ENCODE measurements at places on chromosomes 1 and 21. TPM values are rescaled to one million over a fixed set of nuclear protein-coding genes. Genes with fewer than 3 reads are reported as not detected.

KRTAP24-1 gene
- not detected for total RNA-seq

- no peak overlapping the region for H3K27ac ChIP-seq
- H3K36me3 ChIP-seq = peaks cover 30% of the 10 kb centered on the region
These were observed 8.5 kb downstream of the PYCR2 start for GRCh38 chr1:225915538-225915991.

DNA sequence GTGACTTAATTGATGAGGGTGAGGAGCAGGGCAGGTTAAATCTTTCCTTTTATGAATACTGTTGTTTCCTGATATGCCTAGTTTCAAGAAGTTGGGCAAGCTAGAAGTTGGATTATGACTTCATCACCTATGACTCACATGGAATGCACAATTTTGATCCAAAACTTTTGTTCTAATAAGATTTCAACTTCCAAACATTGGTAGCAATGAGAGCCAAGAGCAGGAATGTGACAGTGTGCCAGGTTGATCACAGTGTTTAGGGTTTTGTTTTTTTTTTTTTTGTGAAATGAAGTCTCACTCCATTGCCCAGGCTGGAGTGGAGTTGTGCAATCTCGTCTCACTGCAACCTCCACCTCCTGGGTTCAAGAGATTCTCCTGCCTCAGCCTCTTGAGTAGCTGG is 349.4 kb downstream of the DUSP10 start:
- H3K27me3 ChIP-seq = no peaks in the 10 kb centered on the region
- no peak overlapping the region for H3K4me3 ChIP-seq
- DNase-seq = no peak

DNA sequence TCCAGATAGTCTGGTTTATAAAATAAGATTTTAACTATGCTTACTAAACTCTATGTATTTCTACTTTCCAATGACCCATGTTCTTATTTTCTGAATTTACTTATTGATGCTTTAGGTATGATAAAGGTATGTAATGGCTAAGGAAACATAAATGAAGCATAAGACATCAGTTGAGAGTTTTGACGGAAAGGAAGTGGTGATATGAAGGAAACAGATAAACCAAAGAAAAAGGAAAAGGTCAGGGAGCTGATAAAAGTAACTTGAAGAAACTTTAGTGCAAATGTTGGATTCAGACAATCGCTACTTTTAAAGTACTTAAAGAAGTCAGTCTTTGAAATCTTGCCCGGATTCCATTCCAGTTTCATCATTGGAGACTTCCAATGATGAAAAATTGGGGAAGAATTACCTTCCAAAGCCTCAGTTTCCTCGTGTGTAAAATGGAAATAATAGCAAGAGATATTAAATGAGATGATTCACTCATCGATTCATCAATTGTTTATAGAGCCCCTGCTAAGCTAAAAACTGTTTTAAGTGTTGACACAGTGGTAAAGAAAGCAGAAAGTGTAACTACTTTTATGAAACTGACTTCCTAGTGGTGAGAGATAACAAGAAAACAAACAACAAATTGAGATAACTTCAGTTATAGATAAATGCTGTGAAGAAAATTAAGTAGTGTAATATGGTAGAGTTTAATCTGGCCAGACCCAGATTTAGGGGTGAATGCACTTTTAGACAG is 10.6 kb downstream of the PTPRC start:
- H3K4me3 ChIP-seq = no peak overlapping the region
- H3K4me1 ChIP-seq = no peaks in the 10 kb centered on the region
- DNase-seq = no peak
- no peaks in the 10 kb centered on the region for H3K36me3 ChIP-seq

TOMM40L gene
- total RNA-seq = 10.3 TPM

SGIP1 gene
- 118 TPM for total RNA-seq

- peaks cover 49% of the 10 kb centered on the region for H3K27me3 ChIP-seq
- DNase-seq = no peak
- H3K27ac ChIP-seq = no peak overlapping the region
- H3K4me1 ChIP-seq = peaks cover 4% of the 10 kb centered on the region
- H3K36me3 ChIP-seq = no peaks in the 10 kb centered on the region
These were observed 552 bp downstream of the DLGAP3 start for GRCh38 chr1:34928699-34929496.

A3GALT2 gene
- total RNA-seq = 0.35 TPM

- DNase-seq = no peak
- H3K4me3 ChIP-seq = no peak overlapping the region
- no peaks in the 10 kb centered on the region for H3K36me3 ChIP-seq
- H3K27ac ChIP-seq = no peak overlapping the region
- H3K4me1 ChIP-seq = no peaks in the 10 kb centered on the region
These were observed 695.3 kb downstream of the PTPRU start for GRCh38 chr1:29931477-29932175.

SPRR3 gene
- total RNA-seq = not detected
